ENCODE measurements at places on chromosomes 5 and 9. TPM values are rescaled to one million over a fixed set of nuclear protein-coding genes. Genes with fewer than 3 reads are reported as not detected.

Gene WHRN
- total RNA-seq, result 0.89 TPM

DNA sequence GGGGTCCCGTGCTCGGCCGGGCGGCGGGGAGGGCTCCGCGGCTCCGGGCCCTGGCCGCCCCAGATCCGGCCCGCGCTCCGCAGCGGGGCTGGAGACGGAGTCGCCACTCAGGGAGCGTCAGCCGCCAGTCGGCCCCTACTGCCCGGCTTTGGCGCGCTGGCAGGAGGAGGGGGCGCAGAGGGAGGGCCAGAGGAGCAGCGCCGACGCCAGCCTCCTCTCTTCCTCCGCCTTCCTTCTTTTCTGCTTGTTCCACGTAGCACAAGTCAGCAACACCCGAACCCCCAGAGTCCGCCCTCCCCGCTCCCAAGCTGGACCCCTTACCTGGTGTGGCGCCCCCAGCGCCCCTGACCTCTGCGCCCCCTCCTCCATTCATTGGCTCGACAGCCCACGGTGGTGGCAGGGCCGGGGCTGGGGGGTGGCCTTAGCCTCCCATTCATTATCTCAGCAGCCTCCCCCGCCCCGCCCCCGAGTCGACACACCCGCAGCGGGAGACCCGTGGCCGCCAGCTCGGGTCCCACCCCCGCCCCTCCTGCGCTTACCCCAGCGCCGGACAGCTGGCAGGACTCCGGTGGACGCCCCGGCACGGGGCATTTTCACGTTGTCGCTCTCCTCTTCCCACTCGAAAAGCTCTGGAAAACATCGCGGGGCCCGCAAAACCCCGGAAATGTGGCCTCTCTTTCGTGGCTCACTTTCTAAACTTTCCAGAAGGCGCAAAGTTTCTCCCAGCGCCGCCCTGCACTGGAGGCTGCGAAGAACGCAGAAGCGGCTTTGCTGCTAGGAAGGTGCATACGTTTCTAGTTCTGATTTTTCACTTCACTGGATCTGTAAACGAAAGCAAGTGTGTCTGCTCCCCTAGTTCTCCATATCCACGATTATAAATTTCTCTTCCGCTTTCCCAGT lies at the start of gene LPAR1:
Gene LPAR1, minus strand, starts transcription at position 140 of the 900 bp plus-strand sequence. CDS start 66,353 bp downstream, outside the sequence.
- peak within 1 kb of the TSS; percentile 82 for H3K4me3 ChIP-seq
- peaks cover 22% of the 10 kb centered on the region for H3K4me1 ChIP-seq
- peak within 1 kb of the TSS; percentile 95 for H3K27ac ChIP-seq
- H3K36me3 ChIP-seq, result no peaks in the 10 kb centered on the region

Gene CYLC2
- total RNA-seq, result not detected

Gene ABHD17B
- total RNA-seq, result 28.7 TPM

- no peaks in the 10 kb centered on the region for H3K36me3 ChIP-seq
- peak; percentile 32 for DNase-seq
- no peak overlapping the region for H3K4me3 ChIP-seq
- no peaks in the 10 kb centered on the region for H3K27me3 ChIP-seq
- no peaks in the 10 kb centered on the region for H3K4me1 ChIP-seq
- no peak overlapping the region for H3K27ac ChIP-seq
Measured at GRCh38 chr5:24788829-24789514, 144.2 kb upstream of the CDH10 start.

Gene EIF4E1B
- not detected for total RNA-seq

Gene C8G
- total RNA-seq, result 0.58 TPM

- H3K27ac ChIP-seq, result peak overlapping the region; percentile 90
- peaks cover 8% of the 10 kb centered on the region for H3K36me3 ChIP-seq
- no peaks in the 10 kb centered on the region for H3K27me3 ChIP-seq
Measured at GRCh38 chr5:144169904-144170275, 569 bp downstream of the YIPF5 start.

- peak within 1 kb of the TSS; percentile 94 for H3K27ac ChIP-seq
- H3K4me1 ChIP-seq, result peaks cover 7% of the 10 kb centered on the region
- H3K4me3 ChIP-seq, result peak within 1 kb of the TSS; percentile 83
- peak; percentile 99 for DNase-seq
- no peaks in the 10 kb centered on the region for H3K27me3 ChIP-seq
Measured at GRCh38 chr9:112717661-112718331, at the start of gene INIP. TSS of gene INIP (minus strand) at chr9:112718117. CDS start at chr9:112716485, 1,632 bp downstream.

DNA sequence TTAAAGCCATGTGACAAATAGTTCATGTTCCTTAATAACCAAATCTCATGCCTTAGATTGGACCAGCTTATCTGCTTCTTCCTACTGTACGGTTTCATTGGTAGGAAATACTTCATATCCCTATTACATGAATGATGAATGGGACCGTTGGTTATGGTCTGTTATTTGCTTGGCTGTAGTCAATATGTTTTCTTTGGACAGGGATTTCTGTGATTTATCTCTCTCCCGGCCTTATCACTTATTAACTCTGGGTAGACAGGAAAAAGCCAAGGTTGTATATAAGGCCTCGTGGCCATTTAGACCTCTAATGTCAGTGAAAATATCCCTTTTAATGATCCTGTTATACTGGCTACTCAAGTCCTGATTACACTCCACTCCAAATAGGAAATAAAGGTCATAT lies 330.6 kb downstream of the EBF1 start:
- H3K4me1 ChIP-seq, result peaks cover 5% of the 10 kb centered on the region
- peaks cover 3% of the 10 kb centered on the region for H3K36me3 ChIP-seq
- no peak overlapping the region for H3K4me3 ChIP-seq
- peak overlapping the region; percentile 70 for H3K27ac ChIP-seq
- peak; percentile 75 for DNase-seq

Gene MELK
- total RNA-seq, result 8.9 TPM

DNA sequence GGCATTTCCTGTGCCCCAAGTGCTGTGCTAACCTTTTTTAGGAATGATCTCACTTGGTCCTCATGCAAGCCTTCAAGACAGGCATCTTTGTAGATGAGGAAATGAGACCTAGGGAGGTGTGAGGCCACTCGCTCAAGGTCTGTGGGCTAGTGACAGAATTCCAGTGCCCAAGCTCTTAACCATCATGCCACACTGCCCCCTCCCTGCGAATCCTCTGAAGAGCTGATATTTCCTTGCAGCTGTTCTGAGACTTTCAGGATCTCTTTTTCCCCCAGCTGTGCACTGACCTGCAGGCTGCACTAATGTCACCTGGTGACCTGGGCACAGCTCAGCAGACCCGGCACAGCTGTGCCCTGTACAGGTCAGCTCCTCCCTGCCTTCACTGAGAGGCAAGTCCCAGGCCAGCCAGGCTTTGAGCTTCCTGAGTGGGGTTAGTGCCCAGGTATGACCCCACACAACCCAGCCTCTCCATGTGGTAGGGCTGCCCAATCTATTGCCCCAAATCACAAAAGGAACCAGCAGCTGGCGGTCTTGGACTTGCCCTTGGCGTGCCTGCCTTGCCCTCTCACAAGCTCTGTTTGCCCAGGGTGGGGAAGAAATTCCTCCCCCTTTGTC lies 32.7 kb downstream of the MORN5 start:
- no peaks in the 10 kb centered on the region for H3K4me1 ChIP-seq
- no peaks in the 10 kb centered on the region for H3K36me3 ChIP-seq
- H3K27me3 ChIP-seq, result no peaks in the 10 kb centered on the region
- DNase-seq, result no peak

Gene THBS4
- total RNA-seq, result 315 TPM

GRCh38 chr9:38127271-38127839 lies 58.3 kb upstream of the SHB start:
- H3K27ac ChIP-seq, result no peak overlapping the region
- H3K27me3 ChIP-seq, result peaks cover 5% of the 10 kb centered on the region
- no peak overlapping the region for H3K4me3 ChIP-seq
- H3K4me1 ChIP-seq, result peaks cover 2% of the 10 kb centered on the region
- DNase-seq, result peak; percentile 15

DNA sequence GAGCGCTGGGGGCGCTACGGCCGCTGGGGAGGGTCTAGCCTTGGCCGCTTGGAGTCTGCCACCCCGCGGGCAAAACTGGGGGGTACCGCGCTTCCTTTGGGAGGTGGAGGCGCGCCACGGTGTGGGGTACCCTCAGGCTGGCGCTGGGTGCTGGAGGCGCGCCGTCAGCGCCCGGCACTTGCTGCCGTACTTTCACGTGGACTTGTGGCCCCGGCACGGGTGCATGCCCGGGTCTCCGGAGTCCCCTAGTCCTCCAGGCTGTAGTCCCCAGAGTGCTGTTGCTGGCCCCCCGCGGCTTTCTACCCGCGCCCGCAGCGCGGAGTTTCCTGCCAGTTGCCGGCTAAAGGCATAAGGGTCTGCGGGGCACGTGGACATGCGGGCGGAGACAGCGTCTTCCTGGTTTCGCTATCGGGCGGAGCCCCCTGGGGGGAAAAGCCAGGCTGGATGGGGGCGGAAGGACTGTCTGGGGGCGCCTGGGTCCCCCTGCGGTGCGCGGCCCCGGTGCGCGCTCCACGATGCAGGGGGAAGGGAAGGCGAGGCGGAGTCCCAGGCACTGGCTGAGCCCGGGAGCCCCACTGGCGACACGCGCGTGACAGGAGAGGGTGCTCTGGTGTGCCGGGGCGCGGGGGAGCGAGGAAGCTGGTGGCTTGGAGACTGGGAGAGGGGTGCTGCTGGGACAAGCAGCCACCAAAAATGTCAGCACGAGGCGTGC lies 666 bp downstream of the PPARGC1B start:
- DNase-seq, result peak; percentile 47
- peaks cover 11% of the 10 kb centered on the region for H3K27me3 ChIP-seq
- peak overlapping the region; percentile 76 for H3K27ac ChIP-seq
- H3K36me3 ChIP-seq, result no peaks in the 10 kb centered on the region
- H3K4me1 ChIP-seq, result peaks cover 21% of the 10 kb centered on the region

GRCh38 chr5:148418511-148418910 lies 34.8 kb downstream of the FBXO38 start:
- H3K4me1 ChIP-seq, result no peaks in the 10 kb centered on the region
- H3K4me3 ChIP-seq, result no peak overlapping the region
- no peak overlapping the region for H3K27ac ChIP-seq
- H3K36me3 ChIP-seq, result peaks cover 37% of the 10 kb centered on the region

GRCh38 chr9:81649475-81650240 lies 39.7 kb downstream of the TLE1 start:
- H3K4me1 ChIP-seq, result no peaks in the 10 kb centered on the region
- no peak overlapping the region for H3K27ac ChIP-seq
- no peaks in the 10 kb centered on the region for H3K27me3 ChIP-seq
- H3K36me3 ChIP-seq, result peaks cover 16% of the 10 kb centered on the region

- H3K4me1 ChIP-seq, result no peaks in the 10 kb centered on the region
- H3K4me3 ChIP-seq, result no peak overlapping the region
- no peaks in the 10 kb centered on the region for H3K27me3 ChIP-seq
Measured at GRCh38 chr5:20604992-20605391, 617.0 kb upstream of the CDH18 start.

Gene PRDM9
- total RNA-seq, result not detected
